CD8-positive, alpha-beta T cell (primary cell): ENCODE measurements at places on chromosomes 16 and 17.

DNA sequence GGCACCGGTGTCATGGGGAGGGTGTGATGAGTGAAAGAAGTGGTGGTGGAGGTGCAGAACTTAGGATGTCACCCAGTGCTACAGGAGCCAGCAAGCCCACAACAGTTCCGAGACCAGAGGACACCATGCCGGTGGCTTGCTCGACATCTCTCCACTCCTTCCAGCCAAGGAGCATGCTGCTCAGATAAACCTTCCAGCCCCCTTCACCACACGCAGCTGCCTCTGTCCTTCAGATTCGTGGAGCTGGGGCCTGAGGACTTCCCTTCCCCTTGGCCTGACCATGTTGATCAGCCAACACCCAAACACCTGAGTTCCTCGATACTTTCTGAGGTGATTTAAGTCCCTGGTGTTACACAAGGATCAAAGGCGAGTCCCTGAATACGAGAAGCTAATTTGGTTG, 188.8 kb upstream of the FOXF1 start:
- no peak for DNase-seq

DNA sequence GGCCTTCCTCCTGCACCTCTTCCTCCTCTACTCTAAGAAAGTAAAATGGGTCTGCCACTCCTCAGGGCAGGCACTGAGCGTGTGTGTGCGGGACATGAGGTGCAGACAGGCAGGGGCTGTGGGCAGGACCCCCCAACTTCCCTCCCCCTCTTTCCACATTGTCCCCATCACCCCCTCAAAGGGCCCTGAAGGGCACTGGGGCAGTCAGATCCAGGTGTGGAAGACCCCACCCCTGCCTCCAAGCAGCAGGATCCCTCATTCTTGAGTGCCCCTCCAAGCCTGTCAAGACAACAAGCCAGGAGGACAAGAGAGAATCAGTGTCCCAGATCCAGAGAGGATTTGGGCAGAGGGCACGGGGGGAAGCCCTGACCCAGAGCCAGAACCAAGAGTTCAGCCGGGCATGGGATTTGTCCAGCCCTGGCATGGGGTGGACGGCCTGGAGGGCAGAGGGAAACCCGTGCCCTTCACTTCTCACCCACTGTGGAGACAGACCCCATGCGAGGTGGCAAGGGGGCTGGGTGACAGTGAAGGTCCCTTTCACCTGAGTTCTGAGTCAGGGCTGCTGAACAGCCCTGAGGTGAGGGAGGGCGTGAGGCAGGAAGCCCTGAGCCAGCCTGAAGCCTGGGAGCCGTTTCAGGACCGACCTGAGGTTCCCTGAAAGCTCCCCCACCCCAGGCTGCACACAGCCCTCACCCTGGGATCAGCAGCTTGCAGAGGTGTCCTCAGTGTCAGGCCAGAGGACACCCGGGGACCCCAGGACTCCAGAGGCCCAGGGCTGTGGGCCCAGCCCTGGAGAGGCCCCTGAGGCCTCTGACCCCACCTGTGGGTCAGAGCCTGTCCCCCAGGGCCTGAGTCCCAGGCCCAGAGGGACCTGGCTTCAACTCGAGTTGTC, 45.8 kb downstream of the USP22 start:
- no peak for DNase-seq

GRCh38 chr16:17230932-17231581, 239.7 kb downstream of the XYLT1 start:
- no peak for DNase-seq

DNA sequence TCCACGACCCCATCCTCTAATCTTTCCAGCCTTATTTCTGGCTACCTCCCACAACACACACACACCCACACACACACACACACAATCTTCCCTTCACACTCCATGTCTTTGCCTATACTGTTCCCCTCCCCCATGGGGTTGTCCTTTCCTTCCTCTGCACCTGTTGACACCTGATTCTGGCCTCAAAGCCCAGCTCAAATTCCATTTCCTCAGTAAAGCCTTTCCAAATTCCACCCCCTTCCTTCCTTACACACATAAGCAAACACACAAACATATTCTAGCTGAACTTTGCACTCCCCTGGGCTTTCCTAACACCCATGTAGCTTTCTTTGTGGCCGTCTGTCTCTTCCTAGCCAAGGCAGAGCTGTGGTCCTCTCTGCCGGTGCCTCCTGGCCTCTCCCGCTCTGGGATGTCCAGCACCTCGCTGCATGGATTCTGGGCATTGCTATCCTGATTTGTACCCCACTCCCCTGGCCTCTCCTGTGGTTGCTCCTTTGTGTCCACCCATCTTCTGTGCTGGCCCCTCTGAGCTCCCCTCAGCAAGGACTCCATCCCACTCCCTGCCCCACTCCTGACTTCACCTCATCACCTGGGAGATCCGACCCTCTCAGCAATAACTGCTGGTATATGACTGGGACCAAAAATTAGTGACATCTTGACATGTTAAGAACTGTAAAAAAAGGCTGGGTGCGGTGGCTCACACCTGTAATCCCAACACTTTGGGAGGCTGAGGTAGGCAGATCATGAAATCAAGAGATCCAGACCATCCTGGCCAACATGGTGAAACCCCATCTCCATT, 8.4 kb upstream of the SRCIN1 start:
- DNase-seq: no peak

DNA sequence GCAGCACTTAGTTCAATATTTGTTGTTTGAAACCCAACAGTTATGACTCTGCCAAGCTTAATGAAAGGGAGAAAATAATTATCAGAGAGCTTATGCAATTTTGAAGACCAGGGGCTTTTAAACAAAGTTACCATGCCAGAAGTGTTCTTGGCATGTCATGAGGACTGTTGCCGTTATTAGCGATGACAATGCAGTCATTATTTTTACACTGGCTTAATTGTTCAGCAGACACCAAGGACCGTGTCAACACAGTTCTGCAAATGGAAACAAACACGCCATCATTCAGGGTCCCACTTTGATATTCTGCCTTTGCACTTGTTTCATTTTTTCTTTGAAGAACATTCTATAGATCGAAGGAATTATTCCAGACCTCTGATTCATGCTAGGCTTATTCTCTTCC, 518.5 kb downstream of the CDH13 start:
- DNase-seq: no peak
